Panc1 (cell line): ENCODE measurements at places on chromosomes 3 and 15.

DNA sequence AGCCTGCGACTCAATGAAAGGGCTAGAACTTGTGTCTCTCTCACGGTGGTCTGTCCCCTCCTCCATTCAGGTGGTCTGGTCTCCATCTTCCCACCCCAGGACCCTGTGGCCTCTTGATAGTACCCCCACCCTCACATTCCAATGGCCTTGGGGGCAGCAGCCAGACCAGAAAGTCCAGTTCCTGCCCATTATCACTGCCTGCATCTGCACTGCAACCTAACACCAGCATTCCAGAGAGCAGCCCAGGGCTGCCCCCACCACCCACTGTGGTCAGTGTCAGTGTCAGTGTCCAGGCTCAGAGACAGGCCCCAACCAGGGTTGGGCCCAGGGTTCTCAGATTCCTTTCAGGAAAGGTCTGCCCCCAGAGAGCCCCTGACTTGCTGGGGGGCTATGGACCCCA is 12.6 kb downstream of the IGDCC3 start:
- DNase-seq: no peak

GRCh38 chr3:146640955-146641867 is 36.1 kb upstream of the PLSCR5 start:
- no peak for DNase-seq

DNA sequence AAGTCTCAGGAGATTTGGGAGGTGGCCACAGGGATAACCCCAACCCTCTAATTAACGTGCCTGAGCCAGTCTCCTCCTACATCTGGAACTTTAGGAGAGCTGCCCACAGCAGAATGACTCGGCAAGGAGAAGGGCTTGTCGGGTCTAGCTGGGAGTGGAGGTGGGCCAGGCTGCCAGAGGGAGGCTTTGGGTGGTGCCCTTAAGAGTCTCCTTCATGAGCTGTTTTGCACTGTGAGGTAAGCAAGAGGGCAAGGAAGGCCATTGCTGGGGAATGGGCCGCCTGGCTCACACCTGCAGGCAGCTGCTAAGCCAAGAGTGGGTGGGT is 3.6 kb upstream of the TNK2 start:
- DNase-seq: no peak

DNA sequence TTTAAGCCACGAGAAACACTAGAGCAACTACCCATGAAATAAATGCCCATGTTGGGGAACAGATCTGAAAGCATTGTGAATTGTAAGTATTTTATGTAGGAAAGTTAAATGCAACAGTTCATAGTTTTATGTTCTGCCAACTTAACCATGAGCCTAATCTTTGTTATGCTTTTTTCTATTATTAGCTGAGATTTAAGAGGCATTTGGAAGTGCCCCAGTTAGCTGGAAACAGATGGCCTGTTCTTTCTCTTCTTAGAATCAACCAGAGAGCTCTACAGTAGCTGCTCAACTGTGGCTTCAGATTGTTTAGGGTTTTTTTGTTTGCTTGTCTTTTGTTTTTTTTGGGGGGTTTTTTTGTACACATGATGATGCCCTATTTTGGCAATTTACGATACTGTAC is 284.4 kb downstream of the KCNH8 start:
- no peak for DNase-seq

DNA sequence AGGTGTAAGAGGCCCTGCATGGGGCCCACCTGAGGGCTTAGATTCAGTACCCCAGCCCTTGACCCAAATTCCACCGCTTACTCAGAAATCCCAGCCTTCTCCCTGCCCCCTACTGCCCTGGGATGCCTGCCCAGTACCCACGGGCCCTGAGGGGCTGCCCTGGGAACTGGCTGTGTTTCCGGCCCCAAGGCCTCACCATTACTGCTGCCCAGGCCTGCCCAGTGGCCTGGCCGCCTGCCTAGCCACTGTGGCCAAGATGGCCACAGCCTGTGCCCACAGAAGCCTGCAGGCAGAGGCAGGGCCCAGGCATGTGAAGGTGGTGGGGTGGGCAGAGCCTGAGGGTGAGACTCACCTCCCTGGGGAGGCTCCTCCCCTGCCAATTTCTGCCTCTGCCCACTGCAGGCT is 6.1 kb upstream of the PRKCD start:
- no peak for DNase-seq

DNA sequence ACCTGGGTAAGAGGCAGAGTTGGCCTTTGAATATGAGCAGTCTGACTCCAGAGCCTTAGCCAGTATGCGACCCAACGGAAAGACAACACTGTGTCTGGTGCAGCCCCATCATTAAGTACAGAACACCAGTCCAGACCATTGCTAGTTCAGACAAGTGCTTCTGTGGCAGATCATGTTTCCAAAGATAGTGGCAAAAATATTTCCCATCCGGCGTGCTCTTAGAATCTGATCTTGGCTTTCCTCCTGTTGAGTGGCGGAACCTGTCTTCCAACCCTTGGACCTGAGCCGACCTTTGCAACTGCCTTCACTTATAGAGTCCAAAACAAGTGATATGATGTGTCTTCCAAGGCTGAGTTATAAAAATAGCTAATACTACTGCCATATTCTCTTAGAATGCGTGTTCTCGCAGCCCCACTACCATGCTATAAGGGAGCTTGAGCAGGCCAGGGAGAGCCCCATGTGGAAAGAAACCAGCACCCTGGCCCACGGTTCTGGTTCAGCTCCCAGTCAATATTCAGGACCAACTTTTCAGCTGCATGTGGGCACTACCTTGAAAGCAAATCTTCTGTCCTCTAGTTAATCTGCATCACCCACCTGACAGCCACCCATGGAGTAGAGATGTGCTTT is 322.4 kb upstream of the SLCO3A1 start:
- no peak for DNase-seq

GRCh38 chr3:101646726-101647125 is 30.2 kb downstream of the ZBTB11 start:
- DNase-seq: no peak
